ENCODE measurements at places on chromosomes 7 and 10.
A peak's percentile ranks its signal among the peaks of the same experiment; 100 is the strongest.

GRCh38 chr10:34181553-34182300 is 633.4 kb downstream of the PARD3 start:
- no peak for DNase-seq

DNA sequence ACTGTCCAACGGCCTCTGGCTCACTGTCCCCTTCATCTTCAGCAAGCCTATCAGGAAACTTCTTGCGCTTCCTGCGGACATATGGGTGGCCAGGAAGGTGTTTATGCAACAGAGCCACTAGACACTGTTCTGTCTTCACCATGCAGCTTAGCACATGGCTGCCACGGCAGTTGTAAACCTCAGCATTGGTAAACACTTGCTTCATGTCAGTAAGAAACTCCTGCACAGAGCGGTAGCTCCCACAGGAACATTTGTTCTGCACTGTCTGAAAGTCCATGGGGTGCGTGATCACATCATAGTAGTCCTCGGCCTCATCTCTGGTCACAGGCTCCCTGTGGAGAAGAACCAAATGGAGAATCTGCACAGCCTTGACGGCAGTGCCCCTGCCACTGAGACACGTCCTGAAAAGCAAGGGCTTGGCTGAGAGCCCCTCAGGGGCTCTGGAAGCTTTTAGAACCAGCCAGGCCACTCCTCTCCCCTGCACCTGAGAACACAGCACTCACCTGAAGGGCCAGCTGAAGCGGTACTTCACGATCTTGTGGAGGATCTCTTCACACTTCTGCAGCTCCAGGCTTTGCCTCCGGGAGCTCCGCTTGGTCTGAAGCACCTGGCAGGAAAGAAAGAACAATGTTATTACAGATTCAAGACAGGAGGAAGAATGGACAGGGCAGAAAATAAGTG is 8.8 kb downstream of the FZD9 start:
- DNase-seq: no peak

DNA sequence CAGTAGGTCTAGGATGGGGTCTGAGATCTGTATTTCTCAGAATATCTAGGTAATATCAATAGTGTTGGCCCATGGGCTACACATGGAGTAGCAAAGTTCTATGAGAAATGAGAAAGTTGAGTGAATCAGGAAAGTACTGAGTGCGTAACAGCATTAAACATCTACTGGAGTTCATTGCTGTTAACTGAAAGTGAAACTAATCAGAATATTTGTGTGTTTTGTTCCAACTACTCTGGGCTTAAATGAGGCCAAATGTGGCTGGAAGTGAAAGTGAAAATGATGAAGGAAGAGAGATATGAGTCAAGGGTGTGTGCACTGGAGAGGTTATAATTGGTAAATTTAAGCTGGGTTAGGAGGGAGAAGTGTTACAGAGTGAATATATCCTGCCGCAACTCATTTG is 46.5 kb downstream of the TMEM106B start:
- DNase-seq: no peak

DNA sequence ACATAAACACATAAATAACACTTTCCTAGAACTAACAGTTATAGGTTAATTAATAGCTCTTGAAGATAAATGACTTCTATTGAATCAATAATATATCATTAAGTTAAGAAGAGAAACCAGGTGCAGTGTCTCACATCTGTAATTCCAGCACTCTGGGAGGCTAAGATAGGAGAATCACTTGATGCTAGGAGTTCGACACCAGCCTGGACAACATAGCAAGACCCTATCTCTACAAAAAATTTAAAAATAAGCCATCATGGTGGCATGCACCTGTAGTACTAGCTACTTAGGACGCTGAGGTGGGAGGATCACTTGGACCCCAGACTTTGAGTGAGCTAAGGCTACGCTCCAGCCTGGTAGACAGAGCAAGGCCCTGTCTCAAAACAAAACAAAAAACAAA is 38.8 kb downstream of the AKR1D1 start:
- DNase-seq: no peak

- DNase-seq: no peak
Observed at GRCh38 chr7:98613601-98614425, 3.3 kb upstream of the NPTX2 start.

- peak; percentile 73 for DNase-seq
Observed at GRCh38 chr10:15346440-15347141, 24.5 kb downstream of the FAM171A1 start.

- DNase-seq: no peak
Observed at GRCh38 chr10:18333621-18334020, 193.4 kb downstream of the CACNB2 start.

- no peak for DNase-seq
Observed at GRCh38 chr7:876972-877311, 588 bp downstream of the GET4 start.

DNA sequence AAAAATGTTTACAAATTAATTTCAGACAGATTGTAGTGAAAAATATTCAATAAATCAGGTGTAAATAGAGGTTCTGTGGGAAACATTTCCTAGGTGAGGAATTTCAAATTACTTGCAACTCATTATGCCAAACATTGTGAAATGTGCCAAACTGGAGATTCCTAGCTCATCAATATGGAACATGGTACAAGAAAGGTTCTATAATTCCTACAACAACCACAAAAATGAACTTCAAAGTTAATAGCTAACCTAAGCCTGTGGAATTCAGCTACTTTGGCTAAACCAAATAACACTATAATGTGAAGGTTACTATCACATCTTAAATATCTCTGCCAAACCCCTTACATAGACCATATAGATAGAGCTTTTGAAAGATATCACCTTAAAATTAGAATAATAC is 223.3 kb upstream of the HGF start:
- no peak for DNase-seq

DNA sequence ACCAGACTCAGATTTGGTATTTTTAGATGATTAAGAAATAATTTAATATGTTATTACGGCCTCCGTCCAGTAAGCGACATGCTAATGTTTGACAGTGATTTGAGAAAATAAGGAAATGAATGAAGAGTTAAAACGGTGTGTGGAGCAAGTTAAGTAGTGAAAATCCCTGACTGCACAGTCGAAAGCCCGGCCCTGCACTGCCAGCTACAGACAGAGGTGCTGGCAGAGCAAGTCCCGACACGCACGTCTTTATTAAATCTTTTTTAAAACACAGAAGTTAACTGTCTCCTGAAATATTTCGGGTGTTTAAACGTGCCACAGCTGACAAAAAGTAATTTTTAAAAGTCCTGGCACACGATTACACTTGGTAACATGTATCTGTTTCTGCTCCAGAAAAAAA is 293.4 kb upstream of the RNF32 start:
- no peak for DNase-seq

- no peak for DNase-seq
Observed at GRCh38 chr10:422241-422640, 267.2 kb downstream of the DIP2C start.

GRCh38 chr10:34364253-34365037 is 450.7 kb downstream of the PARD3 start:
- no peak for DNase-seq

DNA sequence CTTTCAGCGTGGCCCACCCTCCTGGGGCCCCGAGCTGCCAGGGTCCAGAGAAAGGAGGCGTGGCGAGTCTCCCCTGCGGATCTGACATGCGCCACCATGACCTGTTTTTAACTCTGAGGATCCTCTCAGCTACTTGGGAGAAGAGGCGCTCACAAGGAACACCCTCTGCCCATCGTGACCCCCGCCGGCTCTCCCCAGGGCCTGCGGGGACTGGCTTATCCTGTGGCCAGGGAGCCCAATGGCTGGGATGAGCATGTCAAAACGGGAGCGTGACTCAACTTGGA is 93.7 kb downstream of the EBF3 start:
- DNase-seq: no peak

GRCh38 chr7:88395715-88396114 is 89.0 kb upstream of the STEAP4 start:
- DNase-seq: no peak

- DNase-seq: no peak
Observed at GRCh38 chr10:93106631-93107072, 33.0 kb downstream of the CYP26A1 start.

DNA sequence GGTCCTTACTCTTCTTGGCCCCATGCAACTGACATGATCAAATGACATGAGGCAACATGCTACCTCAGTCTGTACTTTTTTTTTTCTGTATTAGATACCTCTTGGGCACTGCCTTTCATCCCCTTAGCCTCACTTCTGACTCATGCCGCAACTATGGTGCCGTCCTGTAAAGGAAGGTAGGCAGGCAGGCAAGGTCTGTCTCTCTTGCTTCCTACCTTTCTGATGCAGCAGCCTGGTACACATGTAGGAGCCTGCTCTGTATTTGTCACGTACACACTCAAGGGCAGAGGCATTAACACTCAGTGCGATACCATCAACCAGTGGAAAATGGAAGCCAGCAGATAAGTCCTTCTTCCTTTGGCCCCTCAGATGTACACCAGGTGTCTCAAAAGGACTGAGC is 146.7 kb downstream of the ATE1 start:
- DNase-seq: no peak

GRCh38 chr7:100215895-100216294 is 3.9 kb upstream of the PVRIG start:
- peak; percentile 57 for DNase-seq

- no peak for DNase-seq
Observed at GRCh38 chr10:38600146-38600545, 506.0 kb downstream of the ZNF37A start.

DNA sequence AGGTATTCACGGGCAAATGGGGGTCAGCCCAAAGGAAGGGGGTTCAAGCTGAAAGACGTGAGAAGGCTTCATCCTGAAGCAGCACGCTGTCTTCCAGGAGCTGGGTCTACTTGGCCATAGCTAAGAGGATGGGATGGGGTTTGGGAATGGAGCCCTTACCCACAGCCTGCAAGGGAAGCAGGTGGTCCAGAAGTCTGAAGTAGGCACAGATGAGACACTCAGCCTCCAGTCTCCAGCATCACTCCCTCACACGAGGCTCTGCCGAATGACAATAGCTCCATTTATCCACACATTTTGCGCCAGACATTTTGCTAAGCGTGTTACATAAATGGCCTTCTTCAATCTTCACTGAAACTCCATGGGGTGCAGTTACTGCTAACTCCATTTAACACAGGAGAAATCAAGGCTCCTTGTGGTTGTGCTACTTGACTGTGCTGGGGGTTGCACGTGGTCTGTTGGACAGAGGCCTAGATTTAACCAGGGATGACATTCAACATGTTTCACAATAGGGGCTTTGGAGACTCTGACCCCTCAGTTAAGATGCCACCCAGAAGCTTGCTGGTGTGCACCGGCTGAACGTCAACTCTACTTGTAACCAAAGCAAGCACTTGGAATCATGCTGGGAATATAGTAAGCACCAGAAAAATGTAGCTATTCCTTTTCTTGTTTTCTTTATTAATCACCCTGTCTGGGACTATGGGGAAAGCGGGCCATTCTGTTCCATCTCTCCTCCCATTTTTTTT is 85.3 kb downstream of the FAM241B start:
- peak; percentile 13 for DNase-seq

GRCh38 chr7:2645274-2645868 is 13.6 kb downstream of the TTYH3 start:
- peak; percentile 26 for DNase-seq

DNA sequence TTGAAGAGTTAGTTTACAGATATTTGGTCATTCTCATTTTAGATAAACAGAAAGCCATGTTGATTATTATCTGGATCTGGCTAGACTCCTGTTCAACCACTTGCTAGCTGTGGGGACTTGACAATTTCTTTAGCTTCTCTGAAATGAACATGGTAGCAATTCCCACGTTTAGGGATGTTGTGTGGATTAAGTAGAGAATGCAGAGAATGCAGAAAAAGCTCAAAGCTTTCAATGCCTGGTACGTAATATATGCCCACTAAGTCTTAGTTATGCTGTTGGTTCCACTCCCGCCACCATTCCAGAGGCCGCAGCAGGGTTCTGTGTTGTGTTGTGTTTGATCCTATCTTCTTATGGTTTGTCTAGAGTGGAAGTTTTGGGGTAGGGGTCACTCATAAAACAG is 39.2 kb upstream of the RPA3 start:
- no peak for DNase-seq

- DNase-seq: no peak
Observed at GRCh38 chr7:73606801-73607691, 17.3 kb downstream of the MLXIPL start.

DNA sequence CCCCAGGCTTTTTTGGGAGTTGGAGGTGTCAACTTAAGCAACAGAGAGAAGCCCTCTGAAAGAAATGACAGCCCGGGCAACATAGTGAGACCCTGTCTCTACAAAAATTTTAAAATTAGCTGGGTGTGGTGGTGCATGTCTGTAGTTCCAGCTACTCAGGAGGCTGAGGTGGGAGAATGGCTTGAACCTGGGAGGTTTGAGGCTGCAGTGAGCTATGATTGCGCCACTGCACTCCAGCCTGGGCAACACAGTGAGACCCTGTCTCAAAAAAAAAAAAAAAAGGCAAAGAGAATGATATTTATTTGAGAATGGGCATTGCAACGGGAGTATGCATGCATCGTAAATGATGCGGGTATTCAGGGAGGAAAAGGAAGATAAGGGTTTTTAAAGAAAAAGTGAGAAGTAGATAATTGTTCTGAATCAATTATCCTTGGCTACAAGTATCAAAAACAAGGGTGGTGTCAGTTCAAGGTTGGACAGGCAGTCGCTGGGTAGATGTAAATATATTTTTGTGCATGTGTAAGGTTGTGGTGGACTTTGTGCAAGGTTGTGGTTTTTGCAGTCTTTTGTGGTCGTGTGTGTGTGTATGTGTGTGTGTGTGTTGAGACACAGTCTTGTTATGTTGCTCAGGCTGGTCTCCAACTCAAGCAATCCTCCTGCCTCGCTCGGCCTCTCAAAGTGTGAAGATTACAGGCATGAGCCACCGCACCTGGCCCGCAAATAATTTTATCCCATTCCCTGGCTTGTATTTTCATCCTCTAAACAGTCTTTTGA is 65.6 kb downstream of the COL26A1 start:
- no peak for DNase-seq

- no peak for DNase-seq
Observed at GRCh38 chr10:97866524-97867219, 17.0 kb downstream of the GOLGA7B start.

GRCh38 chr10:62790019-62790555 is 14.4 kb upstream of the ADO start:
- DNase-seq: no peak

DNA sequence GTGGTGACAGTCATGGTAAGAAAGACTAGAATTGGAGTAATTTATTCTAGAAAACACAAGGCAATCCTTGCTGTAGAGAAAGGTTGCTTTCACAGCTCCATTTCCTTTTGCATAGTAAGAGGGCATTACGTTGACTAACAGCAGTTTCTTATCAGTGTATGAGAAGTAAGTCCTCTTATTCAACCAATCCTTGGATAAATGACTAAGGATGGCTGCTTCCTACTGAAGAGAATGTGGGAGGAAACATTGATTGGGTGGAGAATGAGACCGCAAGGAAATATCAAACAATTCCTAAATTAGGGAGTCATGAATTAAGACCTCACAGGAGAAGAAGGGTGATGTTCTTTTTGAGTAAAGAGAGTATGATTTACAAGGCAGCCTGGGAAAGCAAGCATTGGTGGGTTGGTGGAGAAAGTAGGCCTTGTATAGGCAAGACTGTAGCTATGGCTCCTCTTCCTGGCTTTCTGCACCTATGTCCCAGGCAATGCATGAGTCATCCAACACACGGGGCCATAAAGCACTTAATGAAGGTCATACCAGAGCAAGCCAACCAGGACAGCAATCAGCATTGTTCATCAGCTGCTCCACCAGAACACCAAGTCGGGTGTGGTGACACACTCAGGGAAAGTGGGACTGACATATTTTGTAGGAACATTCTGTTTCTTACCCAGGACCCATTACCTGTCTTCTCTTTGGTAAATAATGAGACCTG is 5.6 kb downstream of the MGAM start:
- no peak for DNase-seq
